Stimulated activated CD8-positive, alpha-beta memory T cell treated with anti-CD3 and anti-CD28 coated beads, Interleukin-4, amount 100 ng/mL, for 1 hour (primary cell): ENCODE measurements at places on chromosomes 7 and 10.

GRCh38 chr10:123309731-123310130 is 155.5 kb downstream of the BUB3 start:
- DNase-seq, result no peak

DNA sequence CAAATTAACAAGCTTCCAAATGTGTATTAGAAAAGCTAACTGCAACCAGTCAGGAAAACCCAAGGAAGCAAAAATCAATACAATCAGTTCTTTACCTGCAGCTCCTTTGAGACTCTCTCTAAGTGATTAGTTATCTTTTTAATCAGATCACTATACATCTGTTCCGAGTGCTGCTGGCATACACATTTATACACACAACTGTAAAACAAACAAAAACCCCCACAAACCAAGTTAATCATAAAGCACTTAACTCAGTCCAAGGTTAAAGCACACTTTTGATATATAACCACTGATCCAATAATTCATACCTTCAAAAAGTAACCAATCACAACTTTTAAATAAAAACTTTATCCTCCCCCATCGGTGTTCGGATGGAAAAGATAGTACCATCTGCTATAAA is 25.6 kb downstream of the CACUL1 start:
- no peak for DNase-seq

- DNase-seq, result no peak
These were observed 73.1 kb downstream of the TLL2 start for GRCh38 chr10:96440361-96441292.

DNA sequence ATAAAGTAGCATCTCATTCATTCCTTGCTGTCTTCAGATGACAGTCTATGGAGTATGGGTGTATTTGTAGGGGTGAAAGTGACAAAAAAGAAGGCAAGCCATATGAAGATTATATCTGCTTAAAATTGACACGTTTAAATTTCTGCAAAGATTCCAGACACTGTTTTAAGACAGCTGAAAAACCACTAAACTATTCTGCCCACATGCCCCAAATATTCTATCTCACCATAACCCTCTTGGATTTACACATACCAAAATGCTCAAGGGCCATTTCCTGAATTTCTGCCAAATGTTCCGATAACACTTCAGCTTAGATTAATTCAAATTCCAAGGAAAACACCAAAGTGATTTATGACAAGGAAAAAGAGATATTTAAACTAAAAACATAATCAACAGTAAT is 99.9 kb upstream of the IL6 start:
- DNase-seq, result no peak

DNA sequence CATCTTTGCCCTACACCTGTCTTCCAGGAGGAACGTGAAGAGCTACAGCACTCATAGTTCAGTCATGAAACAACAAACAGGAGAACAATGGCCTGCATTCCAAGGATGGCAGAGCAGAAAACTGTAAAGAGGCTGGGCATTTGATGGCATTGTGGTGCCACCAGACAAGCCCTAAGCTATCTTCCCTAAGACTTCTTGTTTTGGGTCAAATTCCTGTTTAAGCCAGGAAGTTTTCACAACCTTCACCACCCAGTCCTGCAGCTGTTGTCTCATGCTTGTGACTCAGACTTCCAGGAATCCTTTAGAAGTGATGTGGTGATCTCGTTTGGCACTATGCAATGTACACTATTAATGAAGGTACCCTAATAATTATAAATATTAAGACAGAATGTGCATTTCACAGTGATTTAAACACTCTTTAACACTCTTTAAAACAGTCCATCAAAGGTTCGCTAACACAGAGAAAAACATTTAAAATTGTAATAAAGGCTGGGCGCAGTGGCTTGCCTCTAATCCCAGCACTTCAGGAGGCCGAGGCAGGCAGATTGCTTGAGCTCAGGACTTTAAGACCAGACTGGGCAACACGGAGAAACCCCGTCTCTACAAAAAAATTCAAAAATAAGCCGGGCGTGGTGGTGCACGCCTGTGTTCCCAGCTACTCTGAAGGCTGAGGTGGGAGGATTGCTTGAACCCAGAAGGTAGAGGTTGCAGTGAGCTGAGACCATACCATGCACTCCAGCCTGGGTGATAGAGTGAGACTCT is 2.7 kb upstream of the HERPUD2 start:
- no peak for DNase-seq

GRCh38 chr7:130957137-130957513 is 223.1 kb upstream of the KLF14 start:
- DNase-seq, result no peak

- no peak for DNase-seq
These were observed 16.7 kb downstream of the BHLHA15 start for GRCh38 chr7:98227939-98228338.

GRCh38 chr7:77439572-77439971 is 23.4 kb upstream of the GSAP start:
- DNase-seq, result no peak
